Dorsolateral prefrontal cortex (tissue), 122 donors: ENCODE measurements at places on chromosomes 3 and 15. TPM values are rescaled to one million over a fixed set of nuclear protein-coding genes. Genes with fewer than 3 reads are reported as not detected.

Gene CYP8B1
- not detected for total RNA-seq

Gene SV2B
- total RNA-seq, result 276 TPM

Gene PLSCR2
- total RNA-seq, result 3.0 TPM

Gene TMC3
- 0.38 TPM for total RNA-seq

Gene MINAR1
- 4.0 TPM for total RNA-seq

Gene P3H2
- total RNA-seq, result 12.3 TPM

Gene FBXO40
- total RNA-seq, result 2.1 TPM

Gene LRRC31
- total RNA-seq, result not detected

Gene KCNAB1
- total RNA-seq, result 42.0 TPM

Gene GMNC
- total RNA-seq, result 1.4 TPM

Gene LSM3
- 6.7 TPM for total RNA-seq

Gene UBR1
- 40.8 TPM for total RNA-seq

Gene SMAD6
- 6.6 TPM for total RNA-seq

Gene TP63
- 0.37 TPM for total RNA-seq

Gene MOBP
- total RNA-seq, result 340 TPM

Gene TTLL13
- total RNA-seq, result 0.85 TPM

Gene CHRNB4
- 0.22 TPM for total RNA-seq

Gene XIRP1
- not detected for total RNA-seq

Gene MESP1
- total RNA-seq, result 14.5 TPM

Gene PRICKLE2
- total RNA-seq, result 78.5 TPM

Gene LRRN1
- 19.0 TPM for total RNA-seq

Gene TRIM42
- not detected for total RNA-seq

Gene TM6SF1
- 11.9 TPM for total RNA-seq

Gene NUP210
- 19.5 TPM for total RNA-seq

Gene ZNF774
- 21.3 TPM for total RNA-seq

Gene PYGO1
- total RNA-seq, result 10.8 TPM

Gene B3GNT5
- total RNA-seq, result 4.7 TPM
